T1000 (cell line): ENCODE measurements at places on chromosomes 3 and 15.

- no peak for DNase-seq
These were observed 98.6 kb upstream of the C15orf61 start for GRCh38 chr15:67422296-67422695.

DNA sequence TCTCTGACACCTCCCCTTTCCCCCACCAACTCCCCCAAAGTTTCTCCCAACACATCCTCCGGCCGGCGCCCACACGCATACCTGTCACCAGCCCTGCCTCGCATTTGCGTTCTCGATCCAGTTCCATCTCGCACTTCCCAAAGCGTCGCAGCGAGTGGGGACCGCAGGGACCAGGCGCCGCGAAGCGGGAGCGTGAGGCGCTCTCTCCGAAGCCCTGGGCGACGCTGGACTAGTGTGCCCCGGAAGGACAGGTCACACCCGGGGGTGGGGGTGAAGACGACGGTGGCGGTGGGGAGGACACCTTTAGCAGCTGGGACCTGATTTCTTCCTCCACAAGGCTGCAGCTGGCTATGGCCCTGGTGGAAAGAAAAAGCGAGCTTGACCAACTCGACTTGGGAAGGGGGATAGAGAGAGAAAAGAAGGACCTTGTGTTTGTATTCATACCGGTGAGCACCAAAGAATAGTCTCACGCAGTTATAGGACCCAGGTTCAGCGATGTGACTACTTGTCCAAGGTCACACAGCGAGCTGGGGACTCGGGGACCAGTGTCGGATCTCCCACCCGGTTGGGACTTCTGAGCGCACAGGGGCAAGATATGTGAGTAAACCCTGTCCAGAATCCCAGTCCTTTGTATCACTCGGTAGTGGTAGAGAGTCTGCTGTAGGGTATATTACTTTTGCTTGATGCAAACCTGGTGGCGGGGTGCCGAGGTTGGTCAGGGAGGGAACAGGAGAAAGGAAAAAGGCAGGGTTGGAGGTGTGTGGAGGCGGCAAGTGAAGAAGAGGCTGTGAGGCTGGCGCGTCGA lies 607 bp upstream of the GHSR start:
- no peak for DNase-seq

DNA sequence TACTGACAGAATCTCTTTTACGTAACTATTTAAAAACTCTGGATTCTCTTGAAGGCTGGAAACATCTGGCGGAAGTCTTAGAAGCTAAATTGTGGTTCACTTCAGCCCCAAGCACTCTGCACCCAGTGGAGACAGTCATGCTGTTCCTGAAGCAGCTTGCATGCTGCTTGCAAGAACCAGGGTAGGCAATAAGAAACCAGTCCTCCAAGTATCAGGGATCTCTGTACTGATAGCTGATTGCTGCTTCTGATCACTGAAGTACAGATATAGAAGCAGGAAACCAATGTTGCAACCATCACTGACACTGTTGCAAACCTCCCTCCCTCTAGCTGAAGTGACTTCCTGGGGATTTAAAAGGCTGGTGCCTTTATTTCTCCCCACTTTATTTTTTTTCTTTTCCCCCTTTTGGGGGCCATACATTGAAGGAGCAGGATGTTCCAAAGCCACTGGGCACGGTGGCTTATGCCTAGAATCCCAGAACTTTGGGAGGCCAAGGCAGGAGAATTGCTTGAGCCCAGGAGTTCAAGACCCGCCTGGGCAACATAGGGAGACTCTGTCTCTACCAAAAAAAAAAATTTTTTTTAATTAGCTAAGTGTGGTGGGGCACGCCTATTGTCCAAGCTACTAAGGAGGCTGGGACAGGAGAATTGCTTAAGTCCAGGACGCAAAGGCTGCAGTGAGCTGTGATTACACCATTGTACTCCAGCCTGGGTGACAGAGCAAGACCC lies 15.3 kb downstream of the SPCS1 start:
- DNase-seq, result no peak

GRCh38 chr3:181912384-181912783 lies 200.7 kb downstream of the SOX2 start:
- DNase-seq, result no peak

DNA sequence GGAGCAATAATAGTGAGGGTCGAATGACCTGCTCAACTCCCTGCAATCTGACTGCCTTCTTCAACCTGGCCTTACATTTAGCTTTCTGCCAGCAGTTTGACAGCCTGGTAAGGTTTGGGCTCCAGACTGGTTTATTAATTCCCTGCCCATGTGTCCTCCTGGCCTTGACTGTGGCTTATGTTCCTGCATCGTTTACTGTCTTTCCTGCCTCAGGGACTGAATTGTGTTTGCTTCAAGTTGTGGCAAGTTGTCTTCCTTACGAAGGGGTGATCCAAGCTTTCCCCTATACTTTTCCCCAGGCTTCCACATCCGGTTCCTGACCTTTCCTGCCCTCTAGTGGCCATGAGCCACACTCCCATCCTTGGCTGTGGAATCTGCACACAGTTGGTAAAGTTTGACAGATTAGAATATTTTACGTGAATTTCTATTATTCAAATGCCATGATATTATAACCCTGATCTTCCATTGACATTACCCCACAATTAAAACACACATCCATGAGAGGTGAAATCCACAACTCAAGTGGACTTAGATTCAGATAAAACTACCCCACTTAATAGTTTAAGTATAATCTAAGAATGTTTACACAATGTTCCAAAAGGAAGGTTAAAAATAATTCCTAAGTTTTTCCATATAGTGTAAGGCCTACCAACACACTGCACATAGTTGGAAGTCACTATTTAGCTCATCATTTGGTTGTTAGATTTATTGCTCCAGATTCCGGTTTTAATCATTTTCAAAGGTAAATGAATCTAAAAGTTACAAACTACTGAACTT lies 95.7 kb downstream of the NEDD4 start:
- peak; percentile 14 for DNase-seq

- no peak for DNase-seq
These were observed 161.6 kb downstream of the ADAMTSL3 start for GRCh38 chr15:83815506-83815905.

- no peak for DNase-seq
These were observed 204.3 kb downstream of the ZBTB20 start for GRCh38 chr3:114942773-114943172.

DNA sequence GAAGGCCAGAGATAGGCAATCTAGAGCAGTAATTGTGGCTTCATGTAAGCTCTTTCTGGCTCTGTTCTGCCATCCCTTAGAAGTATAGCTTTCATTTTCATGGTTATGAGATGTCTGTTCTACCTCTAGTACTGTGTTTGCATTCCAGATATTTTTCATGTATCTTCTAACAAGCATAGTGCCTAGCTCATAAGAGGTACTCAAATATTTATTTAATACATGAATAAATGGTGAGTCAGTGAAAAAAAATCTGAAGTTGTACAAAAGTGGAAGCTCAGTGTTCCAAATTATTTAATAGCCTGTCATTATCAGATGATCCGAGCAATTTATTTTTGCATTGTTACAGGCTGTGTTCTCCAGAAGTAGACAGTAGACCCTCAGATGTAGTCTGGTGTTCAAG lies 64.3 kb downstream of the OXSM start:
- no peak for DNase-seq
